ENCODE measurements at places on chromosomes 5 and 9. TPM values are rescaled to one million over a fixed set of nuclear protein-coding genes. Genes with fewer than 3 reads are reported as not detected.

GRCh38 chr5:87081511-87082372 lies 185.9 kb upstream of the RASA1 start:
- no peak for DNase-seq

- DNase-seq: no peak
These were observed 206.8 kb downstream of the NR3C1 start for GRCh38 chr5:143196601-143197259.

- DNase-seq: no peak
These were observed 83.7 kb downstream of the MYO10 start for GRCh38 chr5:16852251-16853005.

DNA sequence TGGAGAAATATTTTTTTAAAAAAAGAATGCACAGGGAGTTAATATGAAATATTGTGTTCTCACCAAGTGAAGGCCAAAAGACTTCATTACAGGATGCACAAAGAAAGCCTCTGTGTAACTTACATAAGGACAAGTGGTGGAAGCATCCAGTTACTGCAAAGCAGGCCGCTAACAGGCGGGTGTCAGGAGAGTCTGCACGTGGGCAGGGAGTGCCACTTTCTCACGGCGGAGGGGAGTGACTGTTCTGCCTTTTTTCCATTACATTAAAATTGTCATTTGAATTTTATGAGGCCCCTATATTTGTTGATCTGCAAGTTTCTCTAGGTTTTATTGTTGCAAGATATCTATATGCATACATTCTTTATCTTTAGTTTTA lies 28.1 kb upstream of the SPATA31E1 start:
- no peak for DNase-seq

Gene F2RL1
- 0.20 TPM for total RNA-seq

Gene LCN9
- total RNA-seq: 0.30 TPM

- DNase-seq: no peak
These were observed 26.2 kb downstream of the SNX24 start for GRCh38 chr5:122871661-122872060.

GRCh38 chr9:92850898-92851297 lies 26.9 kb downstream of the ZNF484 start:
- DNase-seq: no peak

DNA sequence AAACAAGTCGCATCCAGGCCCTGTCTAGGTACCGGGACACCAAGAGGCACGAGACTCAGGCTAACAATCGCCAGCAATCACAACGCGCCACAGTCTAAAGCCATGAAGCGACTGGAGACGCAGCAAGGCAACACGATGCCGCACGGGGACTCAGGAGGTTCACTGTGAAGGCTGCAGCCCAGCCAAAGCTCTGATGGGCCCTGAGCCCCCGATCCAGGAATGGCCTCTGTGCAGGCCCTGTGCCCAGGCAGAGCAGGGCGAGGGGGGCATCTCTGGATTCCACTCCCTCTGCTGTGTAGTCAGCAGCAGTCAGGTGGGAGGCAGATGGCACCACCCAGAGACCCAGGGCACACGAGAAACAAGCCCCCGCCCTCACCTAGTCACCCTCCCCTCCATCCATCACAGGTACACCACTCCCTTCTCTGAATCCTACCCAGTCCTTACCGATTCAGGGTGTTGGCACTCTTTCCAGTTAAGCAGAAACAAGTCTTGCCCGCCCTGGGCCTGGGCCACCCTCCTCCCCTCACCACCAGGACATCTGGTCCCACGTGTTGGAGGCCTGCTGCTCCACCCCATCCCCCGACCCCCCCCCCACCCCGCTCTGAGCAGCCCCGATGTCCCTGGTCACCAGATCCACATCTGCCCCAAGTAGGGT lies 1.1 kb downstream of the RALGDS start:
- no peak for DNase-seq

Gene PLCXD3
- 0.07 TPM for total RNA-seq

GRCh38 chr9:89354471-89354870 lies 36.2 kb downstream of the SECISBP2 start:
- DNase-seq: no peak

GRCh38 chr5:23027331-23027730 lies 174.2 kb upstream of the CDH12 start:
- DNase-seq: no peak

Gene GFI1B
- total RNA-seq: not detected

Gene GMCL2
- total RNA-seq: not detected

DNA sequence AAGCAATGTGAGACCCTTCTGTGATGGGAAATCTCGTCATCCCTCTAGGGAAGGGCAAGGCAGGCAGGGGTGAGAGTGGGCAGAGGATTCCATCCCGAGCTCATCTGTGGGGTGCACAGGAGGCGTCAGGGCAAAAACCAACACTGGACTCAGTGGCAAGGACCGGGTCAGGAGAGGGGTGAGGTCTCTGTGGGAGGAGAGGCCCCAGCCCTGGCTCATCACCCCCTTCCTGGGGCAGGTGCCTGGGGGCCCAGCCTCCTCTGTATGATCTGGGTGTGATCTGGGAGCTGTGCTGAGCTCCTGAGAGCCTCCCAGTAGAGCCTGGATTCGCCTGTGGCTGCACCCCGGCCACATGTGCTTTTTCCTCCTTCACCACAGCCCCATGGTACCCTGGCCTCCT lies 597 bp downstream of the SPATA31E1 start:
- no peak for DNase-seq

Gene SAXO1
- total RNA-seq: 0.14 TPM

DNA sequence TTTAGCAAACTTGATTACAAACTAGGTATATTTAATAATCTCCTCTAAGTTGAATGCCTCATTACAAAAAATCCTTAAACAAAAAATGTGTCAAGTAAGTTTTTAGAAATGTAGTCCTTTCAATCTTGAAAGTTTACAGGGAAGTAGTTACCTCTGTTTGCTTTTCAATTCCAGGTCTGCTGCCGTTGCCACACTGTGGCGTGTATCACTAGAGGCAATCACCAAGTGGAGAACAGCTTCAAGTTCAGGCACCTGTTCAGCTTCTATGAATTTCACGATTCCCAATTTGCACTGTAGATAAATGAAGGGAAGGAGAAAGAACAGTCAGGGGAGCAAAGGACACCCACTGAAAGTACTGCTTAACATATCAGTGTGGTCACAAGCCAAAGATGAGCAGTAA lies 51.1 kb downstream of the ECPAS start:
- DNase-seq: no peak

Gene PCDHGA5
- total RNA-seq: 0.51 TPM

GRCh38 chr5:64166201-64166959 lies 737 bp downstream of the RNF180 start:
- peak; percentile 4 for DNase-seq

Gene IFNE
- total RNA-seq: not detected
